ENCODE measurements at places on chromosomes 6 and 20.

- peak; percentile 96 for DNase-seq
Measured at GRCh38 chr6:27814665-27815424, 97.4 kb downstream of the OR2B2 start.

- no peak for DNase-seq
Measured at GRCh38 chr20:15288106-15288505, 950.7 kb upstream of the FLRT3 start.

DNA sequence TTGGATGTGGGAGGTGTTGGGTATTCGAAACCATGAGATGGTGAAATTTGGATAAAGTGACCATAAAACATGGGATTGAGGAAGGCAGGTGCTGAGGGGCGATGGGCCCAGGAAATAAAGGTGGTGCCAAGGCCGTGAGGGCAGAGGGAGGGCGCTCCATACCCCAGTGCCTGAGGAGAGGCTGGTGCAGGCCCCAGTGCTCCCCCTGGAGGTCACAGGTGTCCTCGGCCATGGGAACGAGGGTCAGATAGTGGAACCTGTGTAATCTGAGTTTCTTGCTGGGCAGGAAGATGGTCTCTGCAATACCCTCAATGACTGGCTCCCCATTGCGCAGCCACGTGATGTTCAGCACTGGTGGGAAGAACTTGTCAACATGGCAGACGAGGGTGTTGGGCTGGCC, 16.2 kb downstream of the HLA-DPB1 start:
- no peak for DNase-seq

DNA sequence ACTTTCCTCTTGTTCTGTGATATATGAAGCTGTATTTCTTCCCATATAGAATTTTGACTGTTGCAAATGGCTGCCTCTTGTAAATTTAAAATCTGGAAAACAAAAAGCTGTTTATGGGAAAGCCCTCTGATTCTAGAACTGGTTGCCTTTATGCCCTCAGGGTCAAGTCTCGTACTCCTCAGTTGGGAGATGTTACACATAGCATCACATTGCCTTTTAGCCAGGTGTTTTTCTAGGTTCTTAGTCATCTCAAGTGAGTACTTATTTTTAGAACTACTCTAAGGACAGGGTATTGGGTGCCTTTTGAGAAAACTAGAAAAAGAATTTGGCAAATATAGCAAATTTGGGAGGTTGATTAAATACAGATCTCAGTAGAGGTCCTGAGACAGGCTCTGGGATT, 58.5 kb downstream of the ANKS1A start:
- DNase-seq, result no peak

- DNase-seq, result no peak
Measured at GRCh38 chr20:33881989-33882388, 70.8 kb downstream of the CHMP4B start.

GRCh38 chr20:63693083-63693732, 3.2 kb upstream of the TNFRSF6B start:
- no peak for DNase-seq

DNA sequence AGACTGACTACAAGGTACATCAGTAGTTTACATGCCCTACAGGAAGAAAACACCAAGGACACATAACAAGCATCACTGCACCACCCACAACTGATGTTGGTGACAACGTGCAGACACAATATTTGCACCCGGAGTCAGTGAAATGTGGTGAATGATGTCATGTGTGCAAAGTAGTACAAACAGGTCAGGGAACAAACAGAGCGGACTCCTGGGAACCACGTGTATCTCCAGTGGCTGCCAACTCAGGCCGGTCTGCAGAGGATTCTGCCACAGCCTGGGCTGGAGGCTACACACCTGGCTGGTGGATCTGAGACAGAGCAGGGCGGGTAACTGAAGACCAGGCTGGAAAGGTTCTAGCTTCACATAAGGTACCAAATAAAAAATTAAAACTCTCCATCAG, 28.2 kb upstream of the RPS6KA2 start:
- DNase-seq, result no peak

DNA sequence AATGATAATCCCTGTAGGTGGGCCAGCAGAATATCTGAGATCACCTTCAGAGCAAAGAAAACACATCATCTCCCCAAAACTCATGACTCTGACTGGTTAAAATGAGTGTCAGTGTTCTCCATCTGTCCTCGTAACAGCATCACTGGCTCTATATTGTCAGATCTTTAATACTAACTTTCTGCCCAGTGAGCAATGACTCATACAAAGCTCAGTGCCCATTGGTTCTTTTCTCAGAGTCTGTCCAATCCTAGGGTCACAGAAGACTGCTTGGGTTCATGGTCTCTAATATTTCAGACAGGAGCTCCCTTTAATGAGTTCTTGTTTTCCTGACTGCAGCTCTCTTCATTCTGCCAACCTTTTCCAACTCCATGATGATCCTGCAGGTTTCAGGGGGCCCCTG, 36.4 kb downstream of the HLA-DPB1 start:
- peak; percentile 67 for DNase-seq

- DNase-seq, result no peak
Measured at GRCh38 chr6:36116943-36117342, 13.4 kb upstream of the MAPK13 start.

- DNase-seq, result no peak
Measured at GRCh38 chr20:63115651-63116411, 100.1 kb downstream of the YTHDF1 start.

- DNase-seq, result no peak
Measured at GRCh38 chr20:7820897-7821296, 119.4 kb downstream of the HAO1 start.

DNA sequence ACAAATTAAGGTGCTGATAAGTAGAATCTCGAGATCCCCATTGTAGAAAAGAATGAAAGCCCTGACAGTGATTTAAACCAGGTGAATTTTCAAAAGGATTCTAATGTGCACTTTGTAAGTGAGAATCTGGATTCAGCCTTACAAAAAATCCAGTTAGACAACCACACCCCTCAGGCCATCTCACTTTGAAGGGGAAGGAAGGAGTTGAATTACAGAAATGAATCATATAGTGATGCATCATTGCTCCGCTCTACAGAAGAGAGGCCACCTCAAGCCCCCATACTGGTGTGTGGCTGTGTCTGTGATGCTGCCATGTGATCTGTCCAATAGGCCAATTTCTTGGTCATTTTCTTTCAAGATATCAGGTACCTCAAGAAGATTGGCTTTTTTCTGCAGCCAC, 85.5 kb upstream of the NT5E start:
- no peak for DNase-seq

- no peak for DNase-seq
Measured at GRCh38 chr6:7933794-7934193, 23.2 kb upstream of the TXNDC5 start.

Data from astrocyte of the hippocampus (primary cell).